ENCODE measurements at places on chromosomes 7 and 10.

- no peak for DNase-seq
Observed at GRCh38 chr10:3836222-3836820, 51.3 kb upstream of the KLF6 start.

GRCh38 chr10:7311218-7311849 lies 99.5 kb downstream of the SFMBT2 start:
- DNase-seq = peak; percentile 8

- DNase-seq = peak; percentile 70
Observed at GRCh38 chr7:1432411-1433082, 26.7 kb downstream of the MICALL2 start.

DNA sequence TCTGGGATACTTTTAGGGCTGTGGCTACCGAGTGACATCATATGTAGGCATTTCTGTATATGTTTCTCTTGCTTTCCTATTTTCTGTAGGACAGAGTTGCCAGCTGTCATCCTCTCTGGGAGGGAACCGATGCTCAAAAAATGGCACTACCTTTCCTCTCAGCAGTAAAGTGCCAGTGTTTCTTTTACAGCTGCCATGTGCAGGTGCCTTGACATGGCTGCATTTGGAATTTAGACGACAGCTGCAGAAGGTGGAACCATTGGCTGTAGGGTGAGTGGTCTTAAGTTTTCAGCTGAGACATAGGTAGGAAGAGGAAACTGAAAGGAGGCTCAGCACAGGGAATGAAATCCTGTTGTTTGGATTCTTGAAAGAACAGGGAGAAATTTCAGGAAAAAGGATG lies 20.2 kb upstream of the RPA3 start:
- no peak for DNase-seq

- no peak for DNase-seq
Observed at GRCh38 chr7:34837801-34838201, 179.8 kb downstream of the NPSR1 start.

DNA sequence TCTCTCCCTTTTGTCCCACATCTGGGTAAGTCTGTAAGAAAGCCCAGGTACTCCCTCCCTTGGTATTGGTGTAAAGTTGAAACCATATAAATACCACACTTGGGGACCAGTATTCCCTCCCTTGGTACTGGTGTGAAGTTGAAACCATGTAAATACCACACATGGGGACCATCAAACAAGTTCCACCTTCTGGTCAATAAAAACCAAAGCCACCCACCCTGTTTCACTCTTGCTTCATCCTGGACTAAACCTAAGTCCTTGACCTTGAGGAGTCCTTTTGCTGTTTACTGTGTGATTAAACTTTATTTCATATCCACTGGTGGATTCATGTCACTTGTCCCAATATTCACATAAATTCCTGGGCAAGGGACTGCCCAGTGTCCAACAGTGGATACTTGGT lies 8.4 kb downstream of the P4HA1 start:
- no peak for DNase-seq

DNA sequence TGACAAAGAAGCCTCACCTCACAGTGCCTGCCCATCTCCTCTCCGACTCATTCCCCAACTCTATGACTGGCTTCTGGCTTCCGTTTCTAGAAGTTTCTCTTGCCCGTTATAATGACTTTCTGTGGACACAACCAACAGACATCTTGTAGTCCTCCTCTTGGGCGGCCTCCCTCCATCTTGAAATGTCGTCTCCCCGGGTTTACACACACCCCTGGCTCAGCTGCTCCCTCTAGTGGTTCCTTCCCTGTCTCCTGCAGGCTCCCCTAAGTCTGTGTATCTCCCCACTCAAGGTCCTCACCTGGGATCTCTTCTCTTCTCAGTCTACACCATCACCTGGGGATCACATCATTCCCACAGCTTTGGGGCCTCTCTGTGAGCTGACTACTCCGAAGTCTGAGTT lies 123.4 kb upstream of the NEBL start:
- DNase-seq = peak; percentile 70

GRCh38 chr10:13346283-13347042 lies 1.6 kb downstream of the SEPHS1 start:
- DNase-seq = peak; percentile 41

- DNase-seq = peak; percentile 36
Observed at GRCh38 chr7:28293527-28293835, 112.9 kb upstream of the JAZF1 start.

DNA sequence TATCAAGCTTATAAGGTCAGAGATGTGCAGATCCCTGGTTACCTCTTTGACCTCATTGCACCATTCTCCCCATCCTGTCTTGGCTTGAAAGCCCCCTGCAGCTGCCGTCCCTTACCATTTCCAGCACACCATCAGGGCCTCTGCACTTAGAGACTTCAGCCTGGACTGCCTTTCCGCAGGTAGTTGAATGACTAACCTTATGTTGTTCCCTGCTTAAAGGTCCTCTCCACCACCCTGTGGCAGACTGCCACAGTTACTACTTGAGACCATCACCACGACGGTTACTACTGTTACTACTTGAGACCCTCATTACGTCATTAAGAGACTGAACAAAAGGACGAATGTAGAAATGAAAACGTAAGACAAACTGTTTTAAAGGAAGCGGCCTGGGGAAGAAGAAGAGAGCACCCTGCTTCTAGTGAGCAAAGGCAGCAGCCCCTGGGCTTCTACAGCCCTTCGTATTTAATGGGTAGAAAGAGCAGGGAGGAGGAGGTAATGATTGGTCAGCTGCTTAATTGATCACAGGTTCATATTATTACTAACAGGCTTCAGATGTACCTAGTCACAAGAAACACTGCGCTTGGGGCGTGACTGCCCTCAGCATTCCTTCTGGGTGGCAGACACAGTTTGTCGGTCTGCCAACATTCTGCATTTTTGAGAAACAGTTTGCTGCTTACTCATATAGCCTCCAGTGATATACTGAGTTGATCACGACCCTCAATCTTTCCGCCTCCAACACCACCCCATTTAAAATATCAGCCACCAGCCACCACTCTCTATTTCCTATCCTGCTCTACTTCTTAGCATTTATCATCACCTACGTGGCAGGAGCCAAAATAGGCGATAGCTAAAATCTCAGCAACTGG lies 74.1 kb upstream of the PARD3 start:
- DNase-seq = no peak

- no peak for DNase-seq
Observed at GRCh38 chr7:106062006-106062405, 50.1 kb downstream of the SYPL1 start.

GRCh38 chr10:110576220-110576619 lies 8.7 kb downstream of the SMC3 start:
- no peak for DNase-seq

DNA sequence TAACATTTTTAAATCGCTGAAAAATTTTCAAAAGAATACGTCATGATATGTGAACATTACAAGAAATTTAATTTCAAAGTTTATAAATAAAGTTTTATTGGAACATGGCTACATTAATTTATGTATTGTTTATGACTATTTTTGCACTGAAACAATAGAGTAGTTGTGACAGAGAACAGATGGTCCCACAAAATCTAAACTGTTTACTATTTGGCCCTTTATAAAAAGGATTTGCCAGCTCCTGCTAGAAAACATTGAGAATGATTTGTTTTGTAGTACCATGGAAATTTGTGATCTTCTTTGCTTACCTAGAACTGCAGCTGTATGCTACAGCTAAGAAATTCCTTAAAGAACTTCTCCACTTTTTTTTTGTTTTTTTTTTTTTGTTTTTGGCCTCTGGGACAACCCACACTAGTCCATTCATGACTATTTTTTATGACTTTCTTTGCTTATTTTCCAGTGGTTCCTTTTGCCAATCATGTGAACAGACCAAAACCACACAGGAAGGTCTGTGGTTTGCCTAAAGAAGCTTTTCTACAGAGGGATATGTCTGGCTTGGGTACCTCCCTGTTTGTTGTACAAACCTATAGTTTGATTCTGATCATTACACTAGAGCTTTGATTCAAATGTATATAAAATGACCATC lies 55.7 kb downstream of the ST7 start:
- no peak for DNase-seq

GRCh38 chr7:21948887-21949540 lies 3.3 kb upstream of the CDCA7L start:
- peak; percentile 81 for DNase-seq

GRCh38 chr7:3210531-3210930 lies 90.5 kb upstream of the SDK1 start:
- DNase-seq = no peak

DNA sequence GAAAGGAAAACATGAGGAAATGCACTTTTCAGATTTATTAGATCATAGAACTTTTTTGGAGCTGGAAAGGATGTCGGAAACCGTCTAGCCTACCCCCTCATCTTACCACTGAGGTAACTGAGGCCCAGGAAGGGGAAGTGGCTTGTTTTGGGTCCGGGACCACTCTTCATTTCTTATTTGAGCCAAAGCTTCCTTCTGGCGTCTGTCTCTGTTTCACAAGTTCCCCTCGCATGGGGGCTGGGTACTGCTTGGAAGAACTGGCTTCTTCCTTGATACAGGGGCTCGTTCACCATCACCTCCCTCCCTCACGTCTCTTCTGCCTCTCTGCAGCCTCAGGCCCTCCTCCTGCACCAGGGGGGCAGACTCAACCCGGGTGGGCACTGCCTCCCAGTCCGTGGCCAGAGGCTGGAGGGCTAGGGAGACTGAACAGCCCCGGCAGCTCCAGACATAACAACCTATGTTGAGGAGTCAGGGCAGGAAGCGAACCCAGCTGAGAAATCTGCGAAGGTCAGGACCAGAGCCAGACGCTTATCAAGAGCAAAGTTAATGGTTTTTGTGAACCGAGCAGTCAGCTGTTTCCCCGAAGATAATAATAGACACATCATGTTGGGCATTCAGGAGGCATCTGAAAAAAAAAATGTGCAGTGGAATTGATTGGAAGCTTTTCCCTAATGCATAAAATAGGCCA lies 12.9 kb downstream of the HTRA1 start:
- DNase-seq = no peak

GRCh38 chr10:118369641-118370205 lies 27.6 kb upstream of the FAM204A start:
- DNase-seq = peak; percentile 98

DNA sequence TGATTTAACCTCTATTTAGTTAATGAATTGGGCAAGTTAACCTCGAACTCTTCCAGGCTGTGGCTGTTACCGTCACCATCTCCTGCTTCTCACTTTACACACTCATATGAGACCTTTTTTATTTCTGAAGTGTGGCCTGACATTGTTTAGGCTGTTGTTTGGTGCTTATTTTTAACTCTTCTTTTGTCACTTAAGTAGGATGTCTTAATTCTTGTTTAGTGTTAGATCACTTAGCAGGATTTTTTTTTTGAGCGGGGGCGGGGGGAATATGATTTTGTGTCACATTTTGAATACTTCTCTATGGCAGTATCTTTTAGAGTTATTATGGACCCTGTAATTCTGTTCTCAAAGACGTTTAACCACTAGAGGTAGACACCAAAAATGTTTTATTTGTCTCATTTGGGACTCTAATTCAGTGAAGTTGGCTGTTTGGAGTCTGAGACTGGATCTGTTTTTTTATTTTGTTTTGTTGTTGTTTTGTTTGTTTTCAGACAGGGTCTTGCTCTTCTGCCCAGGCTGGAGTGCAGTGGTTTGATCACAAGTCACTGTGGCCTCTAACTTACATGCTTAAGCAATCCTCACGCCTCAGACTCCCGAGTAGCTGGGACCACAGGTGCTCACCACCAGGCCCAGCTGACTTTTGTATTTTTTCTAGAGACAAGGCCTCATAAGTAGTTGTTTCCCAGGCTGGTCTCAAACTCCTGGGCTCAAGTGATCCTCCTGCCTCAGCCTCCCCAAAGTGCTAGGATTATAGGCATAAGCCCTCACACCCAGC lies 73.5 kb downstream of the CUX1 start:
- DNase-seq = no peak

DNA sequence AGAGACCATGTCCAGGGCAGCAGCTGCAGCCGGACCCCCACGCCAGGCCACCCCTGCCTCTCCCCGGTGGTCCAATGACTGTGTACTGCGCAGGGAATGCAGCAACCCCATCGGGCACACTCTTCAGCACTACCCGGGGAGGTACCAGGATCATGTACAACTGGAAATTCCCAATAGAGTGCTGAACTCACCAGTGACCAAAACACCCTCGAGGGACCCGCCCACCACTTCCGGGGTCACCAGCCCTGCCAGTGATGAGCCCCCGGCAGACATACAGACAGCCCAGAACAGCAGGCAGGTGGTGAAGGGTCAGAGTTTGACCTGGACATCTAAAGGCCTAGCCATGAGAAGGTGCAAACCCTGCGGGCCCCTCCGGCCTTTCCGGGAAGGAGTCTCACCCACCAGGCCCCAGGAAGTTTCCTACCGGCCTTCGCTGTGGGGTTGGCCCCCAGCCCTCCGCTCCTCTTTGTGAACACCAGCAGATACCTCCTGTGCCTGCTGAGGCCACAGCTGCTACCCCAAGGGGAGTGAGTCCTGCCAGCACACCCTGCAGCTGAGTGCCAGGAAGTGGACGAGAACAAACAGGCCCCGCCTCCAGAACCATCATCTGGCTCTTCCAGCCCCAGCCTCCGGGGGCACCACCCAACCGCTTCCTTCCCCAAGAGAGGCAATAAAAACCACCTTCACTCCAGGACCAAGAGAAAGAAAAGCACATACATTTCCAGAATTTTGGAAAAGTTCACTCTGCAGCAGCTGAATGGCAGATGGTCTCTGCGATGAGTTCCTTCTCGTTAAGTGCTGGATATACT lies 5.0 kb upstream of the ANKRD61 start:
- peak; percentile 92 for DNase-seq

DNA sequence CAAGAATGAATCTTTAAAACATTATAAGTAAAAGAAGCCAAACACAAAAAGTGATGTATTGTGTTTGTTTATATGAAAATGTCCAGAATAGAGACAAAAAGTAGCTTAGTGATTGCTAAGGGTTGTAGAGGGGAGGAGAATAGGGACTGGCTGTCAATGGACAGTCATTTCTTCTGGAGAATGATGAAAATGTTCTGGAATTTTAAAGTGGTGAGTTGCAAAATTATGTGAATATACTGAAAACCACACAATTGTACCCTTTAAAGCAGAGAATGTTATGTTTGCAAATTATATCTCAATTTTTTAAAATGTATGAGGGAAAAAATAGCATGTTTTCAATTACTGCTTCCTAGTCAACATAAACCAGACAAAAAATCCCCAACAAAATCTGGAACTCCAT lies 174.2 kb downstream of the KMT2E start:
- no peak for DNase-seq

DNA sequence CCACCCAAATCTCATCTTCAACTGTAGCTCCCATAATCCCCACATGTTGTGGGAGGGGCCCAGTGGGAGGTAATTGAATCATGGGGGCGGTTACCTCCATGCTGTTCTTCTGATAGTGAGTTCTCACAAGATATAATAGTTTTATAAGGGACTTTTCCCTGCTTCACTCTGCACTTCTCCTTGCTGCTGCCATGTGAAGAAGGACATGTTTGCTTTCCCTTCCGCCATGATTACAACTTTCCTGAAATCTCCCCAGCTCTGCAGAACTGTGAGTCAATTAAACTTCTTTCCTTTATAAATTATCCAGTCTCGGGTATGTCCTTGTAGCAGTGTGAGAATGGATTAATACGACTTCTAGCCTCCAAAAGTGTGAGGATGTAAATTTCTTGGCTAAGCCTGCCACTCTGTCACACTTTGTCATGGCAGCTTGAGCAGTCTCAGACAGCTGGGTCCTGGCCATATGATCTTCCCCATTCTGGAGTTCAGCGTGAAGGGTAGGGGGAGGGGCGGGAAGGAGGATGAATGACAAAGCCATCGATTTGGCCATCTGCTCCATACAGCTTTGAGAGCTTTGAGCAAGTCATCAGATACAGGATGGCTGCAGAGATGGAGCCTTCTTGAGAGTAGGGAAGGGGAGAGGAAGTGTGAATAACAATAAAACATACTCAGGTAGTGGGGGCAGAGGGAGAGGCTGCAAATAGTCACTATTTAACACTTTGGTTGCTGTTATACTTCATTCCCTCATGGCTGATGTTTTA lies 19.1 kb upstream of the INPP5F start:
- peak; percentile 13 for DNase-seq

All from DMS53 (cell line).